Activated CD8-positive, alpha-beta memory T cell treated with anti-CD3 and anti-CD28 coated beads for 36 hours (primary cell): ENCODE measurements at places on chromosomes 2 and 18. TPM values are rescaled to one million over a fixed set of nuclear protein-coding genes. Genes with fewer than 3 reads are reported as not detected.

The IL37 gene
- total RNA-seq: not detected

The SERPINB10 gene
- total RNA-seq: not detected

The CCBE1 gene
- total RNA-seq: not detected

The HNMT gene
- total RNA-seq: not detected

The TSGA10 gene
- 4.7 TPM for total RNA-seq

The CCL20 gene
- total RNA-seq: 5.7 TPM

The OR6B2 gene
- total RNA-seq: not detected

The NRP2 gene
- total RNA-seq: 0.82 TPM

The MSGN1 gene
- not detected for total RNA-seq

The SOWAHC gene
- total RNA-seq: 0.19 TPM

The SLC16A14 gene
- total RNA-seq: 0.84 TPM

The SGO2 gene
- 24.4 TPM for total RNA-seq

The SAG gene
- total RNA-seq: not detected

The MARCHF4 gene
- total RNA-seq: not detected

The MARCO gene
- not detected for total RNA-seq

The POTEC gene
- not detected for total RNA-seq

The DQX1 gene
- total RNA-seq: 0.75 TPM

The ZBTB7C gene
- 0.04 TPM for total RNA-seq

The RPS27A gene
- 1,130 TPM for total RNA-seq

The SLC5A7 gene
- not detected for total RNA-seq

The BOLL gene
- total RNA-seq: not detected

The CFC1 gene
- not detected for total RNA-seq

The EVA1A gene
- not detected for total RNA-seq

The CCDC102B gene
- 1.4 TPM for total RNA-seq

The EGR4 gene
- total RNA-seq: 0.48 TPM

The PSMA8 gene
- total RNA-seq: 1.7 TPM

The TOGARAM2 gene
- total RNA-seq: 5.7 TPM

The PMAIP1 gene
- 69.1 TPM for total RNA-seq

The OTX1 gene
- 0.13 TPM for total RNA-seq

The IFIH1 gene
- 15.8 TPM for total RNA-seq

The AFF3 gene
- total RNA-seq: 1.1 TPM

The AQP4 gene
- total RNA-seq: not detected

The BOD1L2 gene
- not detected for total RNA-seq

The SFT2D3 gene
- total RNA-seq: 3.5 TPM

The IL36G gene
- total RNA-seq: not detected

The LRP1B gene
- not detected for total RNA-seq

The ECEL1 gene
- not detected for total RNA-seq

The SCYGR7 gene
- total RNA-seq: not detected

The RAX gene
- not detected for total RNA-seq

The MLPH gene
- not detected for total RNA-seq

The PUM2 gene
- 118 TPM for total RNA-seq

The DIPK1C gene
- not detected for total RNA-seq

The NT5C1B gene
- not detected for total RNA-seq

The TEX44 gene
- not detected for total RNA-seq

The CASP8 gene
- 33.0 TPM for total RNA-seq

The TNFRSF11A gene
- 1.4 TPM for total RNA-seq

The HSPD1 gene
- 1,225 TPM for total RNA-seq

The MTLN gene
- 123 TPM for total RNA-seq

The WDPCP gene
- 7.8 TPM for total RNA-seq

The MDH1B gene
- 0.65 TPM for total RNA-seq

The MC2R gene
- not detected for total RNA-seq

The GLI2 gene
- not detected for total RNA-seq

The ZFAND2B gene
- 33.3 TPM for total RNA-seq
